Spleen (tissue), 13 donors: ENCODE measurements at places on chromosomes 2 and 18. TPM values are rescaled to one million over a fixed set of nuclear protein-coding genes. Genes with fewer than 3 reads are reported as not detected.

DNA sequence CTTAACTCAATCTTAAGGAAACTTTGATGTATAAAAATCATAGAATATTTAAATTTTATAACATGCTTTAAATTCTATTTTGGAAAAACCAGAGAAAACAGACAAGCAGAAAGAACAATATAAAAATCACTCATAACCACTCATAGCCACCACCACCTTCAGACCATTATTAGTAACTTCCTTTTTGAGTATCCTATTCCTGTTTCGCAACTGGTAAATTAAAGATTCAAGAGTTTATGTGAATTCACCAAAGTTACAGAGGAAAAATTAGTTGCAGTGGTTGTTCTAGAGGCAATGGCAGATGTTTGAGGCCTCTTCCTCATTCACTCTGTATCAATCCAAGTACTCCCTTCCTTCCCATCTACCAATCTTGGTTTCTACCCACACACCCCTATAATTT is 49.3 kb upstream of the PROKR1 start:
- no peak overlapping the region for H3K27ac ChIP-seq
- no peak for DNase-seq
- no peaks in the 10 kb centered on the region for H3K36me3 ChIP-seq
- peaks cover 13% of the 10 kb centered on the region for H3K4me1 ChIP-seq
- no peaks in the 10 kb centered on the region for H3K27me3 ChIP-seq
- H3K4me3 ChIP-seq, result no peak overlapping the region

- peaks cover 12% of the 10 kb centered on the region for H3K4me1 ChIP-seq
- H3K27me3 ChIP-seq, result no peaks in the 10 kb centered on the region
- H3K27ac ChIP-seq, result peak overlapping the region; percentile 2
- no peak overlapping the region for H3K4me3 ChIP-seq
- H3K36me3 ChIP-seq, result no peaks in the 10 kb centered on the region
Measured at GRCh38 chr2:85893428-85894258, 4.9 kb upstream of the ST3GAL5 start.

SPATA3 gene
- total RNA-seq, result not detected

DNA sequence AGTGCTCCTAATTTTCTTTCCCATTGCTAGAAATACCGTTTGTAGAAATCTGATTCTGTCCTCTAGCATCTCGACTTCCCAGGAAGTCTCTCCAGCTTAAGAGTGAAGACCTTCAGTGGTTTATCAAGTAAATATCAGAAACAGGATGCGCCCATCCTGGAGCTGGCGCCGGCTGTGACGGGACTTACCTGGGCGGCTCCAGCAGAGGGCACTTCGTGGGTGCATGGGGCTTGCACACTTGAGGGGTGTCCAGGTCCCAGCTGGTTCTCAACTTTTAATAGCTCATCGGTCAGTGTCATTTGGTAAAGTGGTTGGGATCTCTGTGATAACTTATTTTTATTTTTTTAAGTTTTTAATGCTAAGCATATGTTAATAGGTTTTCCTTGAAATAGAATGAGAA is 167.0 kb upstream of the TPO start:
- no peaks in the 10 kb centered on the region for H3K27me3 ChIP-seq
- no peaks in the 10 kb centered on the region for H3K36me3 ChIP-seq
- no peak for DNase-seq
- peaks cover 4% of the 10 kb centered on the region for H3K4me1 ChIP-seq
- no peak overlapping the region for H3K4me3 ChIP-seq

DNA sequence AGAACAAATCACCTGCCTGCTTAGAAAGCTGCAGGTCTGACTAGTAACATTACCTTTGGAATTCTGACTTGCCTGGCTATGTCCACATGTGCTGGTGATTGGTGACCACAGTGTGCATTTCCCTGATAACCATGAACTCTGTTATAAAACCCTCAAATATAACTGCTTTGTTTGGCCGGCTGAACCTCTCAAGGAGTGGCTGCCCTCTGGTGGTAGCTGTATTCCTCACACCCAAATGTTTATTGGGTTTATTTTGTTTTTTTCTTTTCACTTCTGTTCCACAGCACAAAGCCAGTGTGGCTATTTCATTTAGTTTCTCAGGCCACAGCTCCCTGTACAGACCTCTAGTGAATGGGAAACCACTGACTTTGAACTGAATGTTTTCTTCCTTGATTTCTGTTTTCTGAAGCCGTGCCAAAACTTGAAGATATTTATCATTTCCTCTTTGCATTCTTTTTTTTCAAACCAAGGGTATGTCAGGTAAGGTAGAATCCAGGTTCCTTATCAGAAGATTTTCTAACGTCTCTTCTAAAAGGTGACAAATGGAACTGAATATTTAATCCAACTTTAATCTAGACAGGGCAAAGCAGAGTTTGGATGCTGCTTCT is 549.0 kb upstream of the VRK2 start:
- H3K27me3 ChIP-seq, result no peaks in the 10 kb centered on the region
- peaks cover 3% of the 10 kb centered on the region for H3K4me1 ChIP-seq
- H3K4me3 ChIP-seq, result no peak overlapping the region
- H3K27ac ChIP-seq, result no peak overlapping the region
- no peak for DNase-seq

DNA sequence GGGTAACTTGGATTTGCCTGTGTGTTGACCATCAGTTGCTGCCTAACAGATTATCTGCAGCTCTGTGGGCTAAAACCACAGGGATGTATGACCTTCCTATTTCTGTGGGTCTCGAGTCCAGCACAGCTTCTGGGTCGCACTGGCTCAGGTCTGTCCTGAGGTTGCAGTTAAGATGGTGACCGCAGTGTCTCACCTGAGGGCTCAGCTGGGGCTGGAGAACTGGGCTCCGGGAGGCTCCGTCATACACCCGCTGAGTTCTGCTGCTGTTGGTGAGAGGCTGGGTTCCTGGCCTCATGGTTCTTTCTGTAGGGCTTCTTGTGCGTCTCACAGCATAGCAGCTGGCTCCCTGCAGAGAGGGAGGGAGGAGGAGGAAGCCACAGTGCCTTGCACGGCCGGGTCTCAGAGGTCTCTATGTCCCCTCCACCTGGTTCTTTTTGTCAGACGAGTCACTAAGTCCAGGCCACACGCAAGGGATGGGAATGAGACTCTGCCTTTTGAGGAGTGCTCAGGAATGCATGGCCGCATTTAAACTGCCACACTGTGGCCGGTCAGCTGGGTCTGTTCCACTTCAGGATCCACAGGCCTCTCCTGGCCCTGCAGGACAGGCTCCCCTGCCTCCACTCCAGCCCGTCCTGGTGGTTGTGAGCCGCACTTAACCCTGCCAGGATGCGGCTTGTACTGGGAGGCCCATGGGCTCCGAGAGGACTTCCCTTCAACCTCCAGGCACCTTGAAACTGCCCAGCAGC is 67.2 kb downstream of the ADI1 start:
- no peak for DNase-seq
- no peak overlapping the region for H3K4me3 ChIP-seq
- H3K4me1 ChIP-seq, result no peaks in the 10 kb centered on the region
- H3K36me3 ChIP-seq, result no peaks in the 10 kb centered on the region
- H3K27ac ChIP-seq, result no peak overlapping the region

C2orf15 gene
- total RNA-seq, result 0.52 TPM

GRCh38 chr2:9347411-9347881 is 75.9 kb downstream of the ITGB1BP1 start:
- no peak overlapping the region for H3K4me3 ChIP-seq
- H3K27me3 ChIP-seq, result no peaks in the 10 kb centered on the region
- no peak for DNase-seq
- no peaks in the 10 kb centered on the region for H3K36me3 ChIP-seq

SIX3 gene
- total RNA-seq, result not detected

- no peak overlapping the region for H3K4me3 ChIP-seq
- no peak overlapping the region for H3K27ac ChIP-seq
- no peaks in the 10 kb centered on the region for H3K27me3 ChIP-seq
Measured at GRCh38 chr2:33365264-33365970, 111.0 kb upstream of the RASGRP3 start.

DNA sequence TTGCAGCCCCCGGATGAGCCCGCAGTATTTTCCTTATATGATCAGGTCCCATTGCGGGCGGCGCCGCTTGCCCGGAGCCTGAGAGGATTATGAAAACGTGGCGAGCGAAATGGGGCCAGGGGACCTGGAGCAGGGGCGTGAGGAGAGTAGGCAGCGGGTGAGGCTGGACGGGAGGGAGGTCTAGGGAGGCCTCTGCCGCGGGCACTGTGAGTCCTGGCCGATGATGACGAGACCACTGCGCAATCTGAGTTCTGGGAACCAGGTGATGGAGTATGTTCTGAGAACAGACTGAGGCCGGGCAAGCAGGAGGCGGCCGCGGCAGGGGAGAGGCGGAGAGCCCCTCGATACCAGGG is 790 bp upstream of the ACAA2 start:
- no peaks in the 10 kb centered on the region for H3K27me3 ChIP-seq
- no peak for DNase-seq
- H3K36me3 ChIP-seq, result no peaks in the 10 kb centered on the region
- peak overlapping the region; percentile 72 for H3K4me3 ChIP-seq
- H3K27ac ChIP-seq, result peak overlapping the region; percentile 98

GMCL1 gene
- 20.4 TPM for total RNA-seq

TMEM247 gene
- not detected for total RNA-seq

DNA sequence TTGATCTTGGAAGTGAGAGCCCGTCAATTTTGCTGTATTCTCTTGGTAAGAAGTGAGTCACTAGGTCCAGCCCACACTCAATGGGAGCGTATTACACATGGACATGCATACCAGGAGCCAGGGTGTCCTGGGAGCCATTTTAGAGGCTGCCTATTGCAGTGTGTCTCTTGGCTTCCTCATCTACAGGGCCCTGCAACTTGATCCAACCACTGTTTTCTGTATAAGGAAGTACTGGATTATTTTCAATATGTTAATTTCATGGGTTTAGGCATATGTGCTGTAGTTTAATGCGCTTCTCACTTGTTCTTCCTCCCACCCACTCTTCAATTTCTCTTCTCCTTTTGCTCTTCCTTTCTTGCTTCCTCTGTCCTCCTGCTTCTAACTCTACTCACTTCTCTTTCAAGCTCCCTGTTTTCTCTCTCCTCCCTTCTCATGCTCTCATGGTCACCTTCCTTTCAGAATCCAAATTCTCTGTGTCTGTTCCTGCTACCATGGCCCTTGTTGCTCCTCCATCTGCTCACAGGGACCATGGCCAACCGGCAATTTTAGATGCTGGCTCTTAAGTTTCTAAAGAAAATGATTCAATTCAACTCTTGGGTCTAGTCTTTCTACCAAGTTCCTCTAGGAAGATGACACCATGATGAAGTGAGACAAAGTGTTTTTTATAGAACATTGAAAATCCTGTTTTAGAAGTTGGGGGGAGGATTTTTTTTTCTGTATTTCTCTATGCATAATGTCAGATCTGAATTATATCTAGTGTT is 152.0 kb upstream of the ZEB2 start:
- H3K36me3 ChIP-seq, result no peaks in the 10 kb centered on the region
- no peak overlapping the region for H3K4me3 ChIP-seq
- no peaks in the 10 kb centered on the region for H3K27me3 ChIP-seq
- H3K4me1 ChIP-seq, result no peaks in the 10 kb centered on the region
- no peak for DNase-seq

- H3K27me3 ChIP-seq, result no peaks in the 10 kb centered on the region
- DNase-seq, result no peak
- H3K4me3 ChIP-seq, result no peak overlapping the region
- H3K36me3 ChIP-seq, result peaks cover 5% of the 10 kb centered on the region
Measured at GRCh38 chr18:36017232-36017631, 44.8 kb downstream of the RMP24 start.

DNA sequence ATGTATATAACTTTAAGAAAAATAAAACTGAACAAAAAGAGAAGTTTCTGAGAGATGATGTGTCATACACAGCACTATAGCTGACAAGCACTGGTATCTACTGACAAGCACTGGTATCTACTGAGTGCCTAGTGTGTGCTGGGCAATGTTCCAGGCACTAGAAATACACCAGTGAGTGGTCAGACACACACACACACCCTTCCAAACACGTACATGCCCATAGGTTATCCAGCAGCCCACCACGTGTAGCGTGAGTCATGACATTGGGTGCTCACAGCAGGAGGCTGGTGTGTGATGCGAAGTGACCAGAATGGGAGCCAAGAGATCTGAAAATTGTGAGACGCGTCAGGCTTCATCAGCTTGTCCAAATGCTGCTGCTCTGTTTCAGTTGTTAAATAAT is 12.2 kb upstream of the GNAL start:
- no peak overlapping the region for H3K4me3 ChIP-seq
- no peaks in the 10 kb centered on the region for H3K4me1 ChIP-seq
- no peak for DNase-seq
- H3K27ac ChIP-seq, result no peak overlapping the region

DNA sequence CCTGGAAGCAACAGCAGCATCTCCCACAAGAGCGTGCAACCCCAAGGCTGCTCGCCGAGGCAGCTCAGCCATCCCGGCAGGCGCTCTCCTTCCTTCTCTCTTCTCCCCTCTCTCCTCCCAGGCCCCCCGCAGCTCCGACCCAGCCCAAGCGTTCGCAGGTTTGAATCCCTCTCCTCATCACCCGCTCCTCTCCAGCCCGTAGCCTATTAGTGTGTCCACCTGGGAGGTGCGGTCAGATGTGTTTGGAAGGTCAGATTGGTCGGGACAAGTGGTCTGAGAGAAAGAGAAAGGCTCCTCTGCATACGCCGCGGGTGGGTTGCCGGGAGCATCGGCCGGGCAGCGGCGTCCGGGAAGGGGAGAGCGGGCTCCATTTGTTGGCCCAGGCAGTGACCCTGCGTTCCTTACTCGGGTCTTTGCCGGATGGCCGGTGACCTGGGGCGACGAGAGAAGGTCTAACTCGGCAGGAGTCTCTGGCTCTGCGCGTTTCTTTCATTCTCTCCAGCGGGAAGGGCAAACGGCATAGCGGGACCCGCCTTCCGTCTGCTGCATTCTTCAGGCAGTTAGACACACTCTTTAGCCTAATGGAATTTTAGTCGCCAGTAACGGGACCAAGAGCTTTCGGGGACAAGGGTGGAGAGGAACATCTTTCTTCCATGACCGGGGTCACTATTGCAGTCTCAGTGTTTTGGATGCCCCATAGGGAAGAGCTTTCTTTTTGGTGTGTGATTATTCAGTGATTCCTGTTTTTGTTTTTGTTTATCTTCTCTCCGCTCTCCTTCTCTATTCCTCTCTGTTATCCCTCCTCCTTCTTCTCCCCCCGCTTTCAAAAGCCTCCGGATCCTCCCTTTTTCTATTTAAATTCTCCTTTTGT is 1.1 kb upstream of the TMEFF2 start:
- peaks cover 24% of the 10 kb centered on the region for H3K4me1 ChIP-seq
- peak overlapping the region; percentile 42 for H3K4me3 ChIP-seq
- H3K27me3 ChIP-seq, result peaks cover 69% of the 10 kb centered on the region
- peak; percentile 72 for DNase-seq
- H3K27ac ChIP-seq, result no peak overlapping the region

CRYBA2 gene
- total RNA-seq, result not detected

DNA sequence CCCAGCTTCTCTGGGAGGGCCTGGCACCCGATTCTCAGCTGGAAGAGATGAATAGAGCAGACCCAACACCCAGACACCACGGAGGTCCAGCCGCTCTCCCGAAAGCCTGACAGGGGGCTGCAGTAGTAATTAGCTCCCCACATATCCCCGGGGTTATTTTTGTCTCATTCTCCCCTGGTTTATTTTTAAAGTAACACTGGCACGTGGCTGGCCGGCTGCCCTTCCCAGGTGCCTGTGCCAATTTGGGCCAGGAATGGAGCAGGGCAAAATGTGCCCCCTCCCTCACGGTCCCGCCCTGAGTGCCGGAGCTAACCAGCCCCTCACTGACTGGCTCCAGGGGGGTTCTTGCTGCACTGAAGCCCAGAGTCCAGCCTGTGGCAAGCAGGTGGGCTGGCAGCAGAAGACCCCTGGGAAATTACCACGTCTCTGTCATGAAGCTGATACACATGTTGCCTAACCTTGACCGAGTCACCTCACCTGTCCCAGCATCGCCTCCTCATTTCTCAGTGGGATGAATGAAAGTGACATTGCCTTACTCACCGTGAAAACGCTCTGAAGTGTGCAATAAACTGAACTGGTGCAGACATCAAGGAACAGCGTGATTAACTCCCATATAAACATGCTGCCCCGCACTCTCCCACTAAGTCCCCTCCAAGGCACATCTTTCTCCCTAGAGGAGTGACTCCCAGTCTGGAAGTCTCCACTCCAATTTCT is 18.4 kb downstream of the KCNK3 start:
- H3K4me3 ChIP-seq, result no peak overlapping the region
- no peaks in the 10 kb centered on the region for H3K27me3 ChIP-seq
- no peaks in the 10 kb centered on the region for H3K36me3 ChIP-seq
- no peak overlapping the region for H3K27ac ChIP-seq
- no peak for DNase-seq
